Pons (tissue), 1 donor: ENCODE measurements at places on chromosomes 3 and 15.

DNA sequence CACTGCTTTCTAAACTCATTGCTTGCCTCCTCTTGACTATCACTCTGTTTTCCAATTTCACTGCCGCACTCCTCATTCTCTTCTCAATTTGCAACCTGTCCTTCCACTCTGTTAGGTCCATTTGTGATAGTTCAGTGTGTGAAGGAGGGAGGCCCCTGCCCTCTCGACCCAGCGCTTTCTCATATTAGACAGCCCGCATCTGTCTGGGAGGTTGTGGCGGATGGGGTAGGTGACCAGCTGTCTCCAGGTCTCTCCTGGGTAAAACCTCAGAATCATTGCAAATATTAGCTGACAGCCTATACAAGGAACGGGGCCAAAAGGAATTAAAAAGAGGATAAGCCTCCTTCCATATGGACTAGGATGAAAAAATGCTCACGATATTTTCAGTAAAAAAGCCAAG lies 358.3 kb downstream of the SHQ1 start:
- DNase-seq, result no peak

DNA sequence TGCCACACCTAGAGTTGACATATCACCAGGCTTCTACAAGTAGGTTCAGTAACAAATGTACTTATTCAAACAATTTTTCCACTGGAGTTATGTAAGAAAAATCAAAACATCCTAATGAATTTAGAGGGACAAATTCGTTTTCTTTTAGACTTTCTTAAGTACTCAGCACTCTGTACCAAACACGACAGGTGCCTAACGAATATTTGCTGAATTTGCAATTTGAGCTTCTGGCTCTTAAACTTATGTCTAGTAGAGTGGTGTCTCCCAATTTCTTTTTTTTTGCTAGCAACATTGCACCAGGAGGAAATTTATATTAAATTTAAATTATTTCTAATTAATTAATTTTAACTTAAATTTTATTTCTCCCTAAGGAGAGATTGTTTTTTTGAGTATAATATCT lies 397.0 kb downstream of the CNTN3 start:
- DNase-seq, result no peak

GRCh38 chr3:49662720-49663413 lies 11.3 kb upstream of the APEH start:
- DNase-seq, result no peak

- DNase-seq, result no peak
Observed at GRCh38 chr15:83105440-83105839, 2.0 kb upstream of the TM6SF1 start.

DNA sequence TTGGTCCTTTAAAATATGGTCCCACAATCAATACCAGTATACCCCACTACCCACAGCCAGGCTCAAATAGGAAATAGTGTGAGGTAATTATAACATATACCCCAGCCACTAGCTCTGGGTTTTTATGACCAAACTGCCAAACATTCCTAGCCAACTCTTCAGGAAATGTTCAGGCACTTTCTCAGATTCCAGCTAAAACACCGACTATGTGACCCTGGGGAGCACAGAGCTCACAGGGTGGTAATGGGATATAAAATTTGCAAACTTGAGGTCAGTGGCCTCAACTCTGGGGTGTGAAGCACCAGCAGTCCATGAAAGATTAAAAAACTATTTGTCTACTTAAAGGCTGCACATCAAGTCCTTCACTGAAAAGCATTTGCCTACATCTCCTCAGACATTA lies 12.9 kb downstream of the FBN1 start:
- no peak for DNase-seq

- no peak for DNase-seq
Observed at GRCh38 chr15:58951388-58952007, 18.0 kb upstream of the SLTM start.

GRCh38 chr3:147572970-147573340 lies 163.8 kb downstream of the ZIC1 start:
- no peak for DNase-seq
